ENCODE measurements at places on chromosomes 2 and 18.

GRCh38 chr2:60095202-60095815 lies 458.1 kb downstream of the BCL11A start:
- DNase-seq = no peak

DNA sequence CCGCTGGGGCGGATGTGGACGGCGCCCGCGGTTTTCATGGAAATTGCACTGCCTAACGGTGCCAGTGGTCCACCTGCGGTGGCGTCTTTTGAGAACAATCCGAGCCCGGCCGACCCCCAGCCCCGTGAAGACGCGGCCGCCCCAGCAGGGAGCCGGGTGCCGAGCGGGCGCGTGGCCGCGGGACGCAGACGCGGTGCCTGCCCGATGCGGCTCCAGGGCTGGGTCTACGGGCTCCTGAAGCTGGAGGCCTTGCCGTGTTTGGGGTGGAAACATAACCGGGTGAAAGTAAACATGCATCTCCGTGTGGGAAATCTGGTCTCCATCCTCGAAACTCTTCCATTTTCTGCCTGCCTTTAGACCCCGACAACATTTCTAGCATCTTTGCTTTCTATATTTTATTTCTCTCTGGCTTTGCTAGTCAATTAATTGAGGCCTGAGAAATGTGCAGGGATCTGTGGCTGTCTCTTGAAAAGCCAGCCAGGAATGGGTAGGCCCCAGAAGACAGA lies 572 bp downstream of the INPP4A start:
- DNase-seq = no peak

DNA sequence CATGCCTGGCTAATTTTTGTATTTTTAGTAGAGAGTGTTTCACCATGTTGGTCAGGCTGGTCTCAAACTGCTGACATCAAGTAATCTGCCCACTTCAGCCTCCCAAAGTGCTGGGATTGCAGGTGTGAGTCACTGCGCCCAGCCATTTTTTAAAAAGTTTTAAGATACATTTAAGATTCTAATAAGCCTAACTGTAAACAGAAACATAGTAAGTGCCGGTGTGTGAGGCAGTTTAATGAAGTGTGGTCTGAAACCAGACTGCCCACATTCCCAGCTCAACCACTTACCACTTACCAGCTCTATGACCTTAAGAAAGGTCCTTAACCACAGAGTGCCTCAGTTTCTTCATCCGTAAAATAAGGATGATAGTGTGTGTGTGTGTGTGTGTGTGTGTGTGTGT lies 42.4 kb downstream of the TMEM237 start:
- no peak for DNase-seq

GRCh38 chr18:57683470-57683869 lies 61.8 kb upstream of the NARS1 start:
- no peak for DNase-seq

GRCh38 chr2:109690457-109690821 lies 76.3 kb downstream of the SOWAHC start:
- no peak for DNase-seq

DNA sequence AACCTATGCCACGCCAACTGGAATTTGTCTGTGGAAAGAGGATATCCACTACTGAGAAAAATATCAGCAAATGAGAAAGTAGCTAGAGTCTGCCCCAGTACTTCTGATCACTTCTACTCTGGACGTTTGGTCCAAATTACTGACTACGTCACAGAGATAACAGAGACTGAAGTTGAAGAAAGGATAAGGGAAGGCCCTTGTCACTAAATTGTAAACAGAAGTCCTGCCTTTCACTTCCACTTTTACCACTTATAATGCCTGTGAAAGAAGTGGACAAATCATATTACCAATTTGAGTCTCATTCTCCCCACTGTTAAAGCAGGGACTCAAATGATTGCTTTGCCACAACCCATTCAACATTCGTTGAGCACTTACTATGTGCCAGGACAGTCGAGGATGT lies 173.9 kb upstream of the ERBB4 start:
- DNase-seq = no peak

DNA sequence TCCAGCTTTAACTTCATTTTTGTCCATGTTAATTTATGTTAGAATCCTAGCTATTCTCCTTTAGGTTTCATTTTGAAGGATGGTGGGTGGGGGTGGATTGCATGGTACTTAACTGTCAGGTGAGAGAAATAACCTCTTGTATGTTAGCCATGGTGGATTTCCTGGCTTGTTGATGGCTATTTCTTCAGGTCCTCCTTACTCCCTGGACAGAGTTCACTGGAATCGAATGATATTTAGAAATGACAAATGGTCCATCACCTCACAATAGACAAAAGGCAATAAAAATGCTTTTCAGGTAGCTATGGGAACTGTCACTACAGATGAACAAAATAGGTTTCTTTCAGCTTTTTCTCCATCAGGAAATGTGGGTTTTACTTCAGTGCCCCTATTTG lies 91.7 kb downstream of the EML6 start:
- no peak for DNase-seq

GRCh38 chr18:63430526-63430925 lies 8.2 kb upstream of the VPS4B start:
- DNase-seq = no peak

- DNase-seq = peak; percentile 74
These were observed 20.0 kb upstream of the CAVIN2 start for GRCh38 chr2:191866675-191867506.

DNA sequence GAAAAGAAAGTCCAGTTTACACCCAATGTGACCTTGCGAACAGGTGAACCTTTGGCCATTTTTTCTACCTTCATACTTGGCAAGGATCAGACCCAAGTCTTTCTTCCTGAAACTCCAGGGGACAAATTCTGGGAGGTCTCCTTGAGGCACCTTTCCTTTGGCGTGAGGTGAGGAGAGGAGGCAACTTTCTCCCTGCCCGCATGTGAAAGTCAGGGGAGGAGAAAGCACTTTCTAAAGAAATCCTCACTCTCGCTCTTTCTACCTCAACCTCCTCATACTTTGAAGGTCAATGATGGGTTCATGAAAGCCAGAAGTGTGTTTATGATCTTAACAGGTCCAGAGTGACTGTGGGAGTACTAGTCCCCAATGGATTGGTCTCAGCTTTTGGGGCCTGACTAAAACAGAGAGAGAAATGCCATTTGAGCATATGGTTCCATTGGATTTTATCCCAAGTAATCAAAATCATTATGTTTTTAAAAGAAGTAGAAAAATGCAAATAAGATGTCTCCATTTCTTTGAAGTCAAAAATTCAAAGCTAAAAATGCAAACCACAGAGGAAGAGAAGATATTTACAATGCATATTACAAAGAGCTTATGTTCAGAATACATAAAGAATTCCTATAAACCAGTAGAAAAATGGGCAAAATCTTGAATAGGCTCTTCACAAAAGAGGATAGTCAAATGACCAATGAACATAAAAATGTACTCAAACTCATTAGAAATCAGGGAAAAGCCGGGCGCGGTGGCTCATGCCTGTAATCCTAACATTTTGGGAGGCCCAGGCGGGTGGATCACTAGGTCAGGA lies 15.6 kb upstream of the PPM1B start:
- no peak for DNase-seq

DNA sequence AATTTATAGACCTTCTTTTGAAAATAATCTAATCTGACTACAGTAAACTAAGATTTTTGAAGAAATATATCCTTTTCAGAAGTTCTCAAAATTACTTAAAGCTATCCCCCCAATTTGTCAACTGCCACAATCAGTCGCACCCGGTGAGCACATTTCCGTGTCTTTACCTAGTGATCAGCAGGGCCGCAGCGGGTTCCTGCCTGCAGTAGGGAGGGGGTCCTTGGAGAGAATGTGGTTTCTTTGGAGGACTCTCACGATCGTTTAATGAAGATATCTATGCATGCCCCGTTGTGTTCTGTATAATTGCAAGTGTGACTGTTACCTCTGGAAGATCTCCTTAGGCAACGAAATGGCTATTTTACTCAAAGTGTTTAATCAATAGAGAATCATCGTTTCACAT lies 251.9 kb upstream of the RAB12 start:
- no peak for DNase-seq

- no peak for DNase-seq
These were observed 7.8 kb upstream of the FZD7 start for GRCh38 chr2:202025816-202026215.

GRCh38 chr2:231931481-231931915 lies 5.3 kb upstream of the NPPC start:
- no peak for DNase-seq

GRCh38 chr2:177772529-177772928 lies 300.0 kb downstream of the PDE11A start:
- no peak for DNase-seq

- no peak for DNase-seq
These were observed 1.7 kb downstream of the IL1RL1 start for GRCh38 chr2:102313025-102313424.

- DNase-seq = no peak
These were observed 70.9 kb downstream of the MAP3K20 start for GRCh38 chr2:173146590-173146989.

- no peak for DNase-seq
These were observed 463 bp upstream of the DNAJB2 start for GRCh38 chr2:219278655-219279150.

GRCh38 chr2:37507051-37507410 lies 162.6 kb downstream of the QPCT start:
- DNase-seq = no peak

GRCh38 chr2:8806885-8807704 lies 30.3 kb downstream of the KIDINS220 start:
- DNase-seq = no peak

DNA sequence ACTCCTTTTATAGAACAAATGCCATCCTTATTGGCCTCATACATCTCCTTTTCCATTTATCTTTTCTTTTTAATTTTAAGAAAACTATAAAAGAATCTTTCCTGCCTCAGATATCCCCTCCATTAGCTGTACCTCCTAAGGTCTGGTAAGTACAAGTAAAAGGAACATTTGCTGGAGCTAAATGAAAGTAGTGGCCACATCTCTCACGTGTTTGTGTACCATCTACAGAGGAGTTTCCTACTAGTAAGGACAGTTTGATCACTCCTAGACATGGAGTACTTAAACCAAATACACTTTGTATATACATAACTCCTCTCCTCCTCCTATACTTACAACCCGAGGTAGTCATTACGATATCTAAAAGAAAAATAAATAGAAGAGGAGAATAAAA lies 504.8 kb downstream of the LRRTM4 start:
- no peak for DNase-seq

DNA sequence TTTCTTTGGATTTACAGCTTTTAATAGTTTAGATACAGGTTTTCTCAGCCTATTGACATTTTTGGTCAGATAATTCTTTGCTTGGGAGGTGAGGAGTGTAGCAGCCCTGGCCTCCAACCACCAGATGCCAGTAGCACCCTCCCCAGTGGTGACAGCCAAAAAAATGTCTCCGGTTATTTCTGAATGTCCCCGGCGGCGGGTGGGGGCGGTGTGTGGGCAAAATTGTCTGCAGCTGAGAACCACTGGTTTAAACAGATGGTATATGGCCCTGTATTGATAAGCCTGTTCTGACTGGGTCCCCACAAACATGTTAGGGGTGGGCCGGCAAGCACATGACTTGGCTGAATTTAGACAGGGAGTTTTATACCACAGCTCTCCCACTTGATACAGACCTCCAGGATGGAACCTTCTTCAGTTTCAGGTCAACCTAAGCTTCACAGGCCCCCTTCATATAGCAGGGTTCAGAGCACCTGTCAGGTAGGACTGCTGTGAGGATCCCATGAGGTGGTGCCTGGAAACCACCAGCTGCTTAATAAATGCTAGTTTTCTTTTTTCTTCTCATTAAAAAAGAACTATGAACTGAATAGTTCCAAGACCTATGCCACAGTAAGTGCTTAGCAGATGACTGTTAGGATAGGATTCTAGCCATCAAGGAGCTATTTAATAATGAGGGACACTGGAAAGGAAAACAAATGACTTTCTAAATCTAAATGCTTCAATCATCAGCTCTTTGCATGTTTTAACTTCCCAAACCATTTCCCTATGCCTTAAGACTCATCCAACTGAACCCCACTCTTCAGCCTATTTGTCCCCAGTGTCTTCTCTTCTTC lies 18.1 kb downstream of the LPIN2 start:
- DNase-seq = no peak

DNA sequence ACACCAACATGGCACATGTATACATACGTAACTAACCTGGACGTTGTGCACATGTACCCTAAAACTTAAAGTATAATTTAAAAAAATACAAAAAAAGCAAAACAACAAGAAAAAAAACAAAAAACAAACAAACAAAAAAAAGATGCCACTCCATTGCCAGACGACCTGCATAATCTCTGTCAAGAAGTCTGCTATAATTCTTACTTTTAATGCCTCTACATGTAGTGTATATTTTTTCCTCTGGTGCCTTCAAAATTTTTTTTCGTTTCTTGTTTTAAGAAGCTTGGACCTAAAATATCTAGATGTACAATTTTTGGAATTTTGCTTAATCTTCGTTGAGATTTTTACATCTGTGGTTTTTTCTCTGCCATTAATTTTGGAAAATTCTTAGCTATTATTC lies 235.6 kb upstream of the ZNF521 start:
- DNase-seq = no peak

- no peak for DNase-seq
These were observed 26.2 kb downstream of the NCOA1 start for GRCh38 chr2:24517247-24517646.

DNA sequence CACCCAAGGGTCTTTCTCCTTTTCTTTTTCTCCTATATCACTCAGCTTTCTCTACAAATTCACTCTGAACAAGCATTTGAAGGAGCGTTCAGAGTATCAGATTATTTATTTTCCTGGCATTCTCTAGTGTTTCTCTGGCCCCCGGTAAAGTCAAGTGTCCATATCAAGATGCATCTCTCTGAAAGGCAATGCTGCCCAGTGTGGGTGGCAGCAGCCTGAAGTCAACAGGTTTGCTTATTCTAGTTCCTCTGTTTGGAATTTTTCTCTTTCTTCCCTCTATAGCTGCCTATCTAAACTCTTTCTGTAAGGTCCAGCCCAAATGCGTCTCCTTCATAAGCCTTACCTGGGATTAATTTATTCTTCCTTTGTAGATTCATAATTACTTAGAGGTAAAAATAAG lies 526.2 kb upstream of the TNP1 start:
- no peak for DNase-seq

DNA sequence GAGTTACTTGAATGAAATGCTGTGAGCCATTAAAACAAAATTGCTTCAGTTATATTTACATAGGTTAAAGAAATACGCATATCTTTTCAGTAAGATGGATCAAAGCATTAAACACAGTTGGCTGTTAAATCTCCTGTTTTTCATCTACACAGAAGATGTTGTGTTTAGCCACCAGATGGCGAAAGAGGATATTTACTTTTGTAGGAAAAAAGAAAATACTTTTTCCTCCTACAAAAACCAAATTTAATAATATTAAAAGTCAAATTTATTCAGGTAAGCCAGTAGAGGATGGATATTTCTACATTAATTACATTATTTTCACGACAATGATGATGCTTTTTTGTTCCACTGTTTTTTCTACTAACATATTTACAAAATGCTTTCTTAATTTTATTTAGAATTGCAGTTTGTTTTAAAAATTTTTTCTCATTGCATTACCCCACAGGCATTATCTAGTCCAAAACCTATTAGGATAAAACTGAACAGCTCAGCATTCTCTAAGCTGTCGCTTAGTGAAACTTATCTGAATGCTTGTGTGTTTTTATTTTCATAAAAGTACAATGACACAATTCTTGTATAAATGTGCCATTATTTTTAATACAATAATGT lies 173.7 kb downstream of the ASXL3 start:
- no peak for DNase-seq

GRCh38 chr2:15272942-15273341 lies 288.2 kb downstream of the NBAS start:
- DNase-seq = no peak

- no peak for DNase-seq
These were observed 23.8 kb downstream of the EML4 start for GRCh38 chr2:42192652-42193566.

GRCh38 chr2:7405861-7406715 lies 488.9 kb downstream of the RNF144A start:
- DNase-seq = no peak

GRCh38 chr2:240136671-240137292 lies 677 bp upstream of the COPS9 start:
- DNase-seq = no peak
